Substantia nigra (tissue), 51 donors: ENCODE measurements at places on chromosomes 1 and 21.

- no peak for DNase-seq
These were observed 171.0 kb downstream of the EIF4G3 start for GRCh38 chr1:21005466-21006239.

DNA sequence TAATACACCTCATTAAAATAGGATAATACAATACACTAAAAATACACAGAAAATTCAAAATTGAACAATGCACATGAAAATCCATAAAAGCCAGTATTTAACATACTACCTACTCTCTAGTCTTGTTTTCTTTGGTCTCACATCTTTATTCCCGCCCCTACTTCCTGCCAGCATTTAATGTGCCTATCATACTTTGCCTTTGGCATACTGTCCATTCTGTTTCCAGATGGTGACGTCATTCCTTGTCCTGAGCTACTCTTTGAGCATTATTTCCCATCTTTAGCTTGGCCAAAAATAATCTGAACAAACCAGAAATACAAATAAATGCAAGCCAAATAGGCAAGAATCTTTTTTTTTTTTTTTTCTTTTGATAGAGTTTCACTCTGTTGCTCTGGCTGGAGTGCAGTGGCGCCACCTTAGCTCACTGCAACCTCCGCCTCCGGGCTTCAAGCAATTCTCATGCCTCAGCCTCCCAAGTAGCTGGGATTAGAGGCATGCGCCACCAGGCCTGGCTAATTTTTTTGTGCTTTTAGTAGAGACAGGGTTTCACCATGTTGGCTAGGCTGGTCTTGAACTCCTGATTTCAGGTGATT, 4.4 kb downstream of the HFM1 start:
- no peak for DNase-seq

GRCh38 chr1:103529746-103530145, 4.2 kb downstream of the RNPC3 start:
- no peak for DNase-seq

- DNase-seq, result no peak
These were observed 473.3 kb upstream of the PLXNA2 start for GRCh38 chr1:208717525-208717924.

- DNase-seq, result peak; percentile 44
These were observed at the start of gene BCAN for GRCh38 chr1:156641761-156642264. Gene BCAN, plus strand, starts transcription at chr1:156642117. Its CDS starts 3,938 bp downstream, at chr1:156646055.

DNA sequence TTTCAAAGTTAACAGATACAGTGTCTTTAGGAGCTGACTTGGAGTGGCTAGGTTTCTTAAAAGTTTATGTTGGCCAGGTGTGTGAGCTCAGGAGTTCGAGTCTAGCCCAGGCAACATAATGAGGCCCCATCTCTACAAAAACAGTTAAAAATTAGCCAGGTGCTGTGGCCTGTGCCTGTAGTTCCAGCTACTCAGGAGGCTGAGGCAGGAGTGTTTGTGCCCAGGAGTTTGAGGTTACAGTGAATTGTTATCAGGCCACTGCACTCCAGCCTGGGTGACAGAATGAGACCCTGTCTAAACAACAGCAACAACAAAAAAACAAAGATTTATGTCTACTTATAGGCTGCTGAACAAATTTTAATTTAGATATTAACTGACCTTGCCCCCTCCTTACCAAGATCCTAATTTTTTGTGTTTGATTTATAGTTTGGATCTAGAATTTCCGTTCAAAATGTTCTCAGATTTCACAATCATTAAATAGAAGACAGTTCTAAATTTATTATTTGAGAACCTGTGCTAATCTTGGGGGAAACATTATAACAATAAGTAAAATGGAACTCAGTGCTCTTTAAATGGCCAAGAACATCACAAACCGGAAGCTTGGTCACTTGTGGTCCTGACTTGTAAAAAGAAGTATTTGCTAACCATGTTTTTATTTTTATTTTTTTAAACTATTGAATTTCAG, 67.8 kb downstream of the POU2F1 start:
- no peak for DNase-seq

DNA sequence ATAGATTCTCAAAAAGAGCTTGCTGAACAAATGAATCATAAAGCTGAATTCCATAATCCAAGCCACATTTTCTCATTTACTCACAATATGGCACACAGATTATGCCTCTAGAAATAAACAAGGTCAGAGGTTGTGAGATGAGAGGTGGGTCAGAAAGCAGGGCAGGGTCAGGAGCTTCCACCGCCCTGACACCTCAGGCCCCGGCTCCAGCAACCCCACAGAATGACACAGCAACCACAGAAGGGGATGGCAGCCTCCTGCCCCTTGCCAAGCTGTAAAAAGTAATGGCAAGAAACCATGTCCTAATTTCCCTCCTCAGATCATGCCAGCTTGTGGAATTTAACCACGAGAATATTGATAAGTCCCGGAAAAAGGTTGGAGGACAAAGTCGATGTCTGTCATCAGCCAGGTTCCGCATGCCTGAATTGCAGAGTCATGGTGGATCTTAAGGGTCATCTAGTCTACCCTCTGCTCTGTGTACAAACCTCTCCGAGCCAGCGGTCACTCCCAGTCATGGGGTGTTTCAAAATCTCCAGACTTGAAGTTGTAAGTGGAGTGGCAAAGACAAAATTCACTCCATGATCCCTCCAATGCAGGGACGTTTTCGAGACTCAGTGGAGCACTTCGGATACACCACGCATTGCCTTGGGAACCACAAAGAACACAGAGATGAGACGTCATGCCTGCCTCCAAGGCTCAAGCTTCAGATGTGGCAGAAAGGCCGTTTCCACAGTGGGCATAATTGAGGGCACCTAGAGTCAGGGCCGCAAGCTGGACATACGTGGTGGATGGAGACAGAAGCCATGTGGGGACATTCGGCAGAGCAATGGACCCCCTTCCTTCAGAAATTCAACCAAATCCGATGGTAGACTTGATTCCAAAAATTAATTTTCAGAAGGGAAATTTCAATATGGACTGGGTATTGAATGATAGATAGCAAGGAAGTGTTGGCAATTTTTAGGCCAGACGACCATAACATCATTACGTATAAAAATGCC, 254.0 kb downstream of the TOMM20 start:
- DNase-seq, result no peak

DNA sequence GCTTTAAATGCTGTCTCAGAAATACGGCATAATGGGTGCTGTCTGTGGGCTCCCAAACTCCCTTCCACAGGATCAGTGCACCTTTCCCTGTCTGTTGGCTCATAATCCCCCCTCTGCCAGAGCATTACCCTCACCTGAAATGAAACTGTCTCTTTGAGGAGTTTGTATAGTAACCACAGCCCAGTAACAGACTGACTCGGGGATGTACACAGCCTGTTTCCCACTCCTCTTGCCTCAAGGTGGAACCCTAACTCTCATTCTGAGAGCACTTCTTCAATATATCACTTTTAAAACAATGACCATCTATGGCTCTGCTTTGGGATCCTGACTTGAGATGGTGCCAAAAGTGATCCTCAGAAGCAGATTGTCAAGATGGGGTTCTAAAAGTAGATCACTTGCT, 332.5 kb downstream of the AMY1C start:
- DNase-seq, result no peak

DNA sequence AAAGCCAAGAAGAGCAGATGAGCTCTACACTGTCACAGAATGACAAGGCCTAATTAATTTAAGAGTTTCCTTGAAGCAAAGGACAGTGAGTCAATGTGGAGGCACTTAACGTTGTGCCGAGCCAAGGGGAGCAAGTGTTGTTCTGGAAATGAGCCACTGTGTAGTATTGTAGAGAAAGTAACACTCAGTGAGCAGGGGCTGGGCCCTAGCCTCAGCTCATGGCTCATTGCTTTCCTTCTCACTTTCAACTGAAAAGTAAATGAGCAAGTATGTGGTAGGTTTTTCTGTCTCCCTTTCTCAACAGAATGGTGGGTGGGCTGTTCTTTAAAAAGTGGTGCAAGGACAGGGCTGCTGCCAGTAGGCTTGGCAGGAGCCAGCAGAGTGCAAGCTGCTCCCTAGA, 11.8 kb upstream of the KIAA0040 start:
- DNase-seq, result no peak

GRCh38 chr1:36553591-36554322, 71.0 kb upstream of the CSF3R start:
- DNase-seq, result no peak

DNA sequence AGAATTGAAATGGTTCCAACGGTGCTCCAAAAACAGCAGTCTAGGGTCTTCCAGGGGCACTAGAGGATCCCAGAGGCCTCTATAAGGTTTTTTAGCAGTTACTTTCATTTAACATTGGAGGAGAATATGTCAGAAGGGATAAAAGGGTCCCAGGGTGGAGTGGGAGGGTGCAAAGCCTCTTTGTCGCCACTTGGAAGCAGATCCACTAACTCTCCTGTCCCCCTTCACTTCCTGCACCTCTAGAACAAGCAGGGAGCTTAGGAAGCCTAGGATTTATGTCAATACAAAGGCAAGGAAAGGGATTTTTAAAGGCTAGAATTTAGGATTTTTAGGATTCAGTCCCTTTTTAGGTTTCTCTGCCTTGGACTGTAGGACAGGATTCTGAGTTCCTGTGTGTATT, 8.3 kb downstream of the PCP4L1 start:
- DNase-seq, result no peak

- DNase-seq, result no peak
These were observed 42.2 kb upstream of the KCNE1 start for GRCh38 chr21:34554227-34554626.

DNA sequence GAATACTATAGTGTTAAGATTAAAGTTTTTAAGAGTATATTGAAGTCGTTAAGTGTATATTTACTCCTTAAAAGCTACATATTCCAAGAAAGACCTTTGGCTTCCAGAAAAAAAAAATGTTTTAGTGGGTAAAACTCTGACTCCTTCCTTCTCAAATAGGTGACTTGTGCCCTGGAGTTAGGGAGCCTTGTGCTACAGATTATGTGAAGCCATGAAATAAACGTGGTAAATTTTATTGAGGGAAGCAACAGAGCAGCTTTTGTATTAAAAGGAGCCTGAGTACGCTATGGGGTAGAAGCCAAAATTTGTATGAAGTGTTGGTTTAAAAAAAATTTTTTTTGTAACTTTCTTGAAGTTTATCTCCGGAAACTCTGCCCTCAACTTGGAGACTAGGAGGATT, 994 bp downstream of the RO60 start:
- DNase-seq, result no peak

GRCh38 chr1:156491151-156491949, 9.2 kb downstream of the MEF2D start:
- no peak for DNase-seq

- no peak for DNase-seq
These were observed 173.8 kb downstream of the ETS2 start for GRCh38 chr21:38979271-38980121.

DNA sequence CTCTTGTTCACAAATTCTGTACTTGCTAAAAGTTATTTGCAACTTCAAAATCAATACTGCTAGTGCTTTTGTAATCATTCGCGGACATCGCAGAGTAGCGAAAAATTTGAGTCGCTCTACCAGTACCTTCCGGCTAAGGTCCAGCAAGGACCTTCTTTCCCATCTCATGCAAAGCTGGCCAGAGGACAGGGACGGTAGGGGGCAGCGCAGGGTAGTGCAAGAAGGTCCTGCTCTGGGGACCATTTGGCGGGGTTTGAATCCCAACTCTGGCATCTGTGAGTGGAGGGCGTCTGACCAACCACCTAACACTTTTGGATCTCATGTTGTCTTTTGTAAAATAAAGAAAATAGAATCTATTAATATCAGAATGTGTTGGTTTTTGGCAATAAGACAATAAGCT, 258.3 kb downstream of the SPATA17 start:
- no peak for DNase-seq

- DNase-seq, result no peak
These were observed 1.6 kb downstream of the EPS15 start for GRCh38 chr1:51517361-51518032.

DNA sequence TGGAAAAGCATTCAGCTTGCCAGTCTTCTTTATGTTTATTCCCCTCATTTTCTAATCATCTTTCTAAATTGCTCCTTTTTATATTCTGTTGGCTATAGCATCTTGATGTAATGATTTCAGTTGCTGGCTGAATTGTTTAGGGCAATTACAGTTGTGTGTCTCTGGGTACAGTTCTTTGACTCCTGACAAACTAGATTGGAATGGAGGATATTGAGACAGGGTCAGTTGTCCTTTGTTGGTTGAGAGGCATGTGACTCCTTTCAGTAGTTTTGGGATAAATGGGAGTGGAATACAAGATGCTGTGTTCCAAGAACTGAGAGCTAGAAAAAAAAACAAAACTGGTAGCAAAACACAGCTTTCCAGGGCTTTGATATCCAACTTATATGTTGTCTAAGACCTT, 1.5 kb downstream of the CENPF start:
- DNase-seq, result no peak

DNA sequence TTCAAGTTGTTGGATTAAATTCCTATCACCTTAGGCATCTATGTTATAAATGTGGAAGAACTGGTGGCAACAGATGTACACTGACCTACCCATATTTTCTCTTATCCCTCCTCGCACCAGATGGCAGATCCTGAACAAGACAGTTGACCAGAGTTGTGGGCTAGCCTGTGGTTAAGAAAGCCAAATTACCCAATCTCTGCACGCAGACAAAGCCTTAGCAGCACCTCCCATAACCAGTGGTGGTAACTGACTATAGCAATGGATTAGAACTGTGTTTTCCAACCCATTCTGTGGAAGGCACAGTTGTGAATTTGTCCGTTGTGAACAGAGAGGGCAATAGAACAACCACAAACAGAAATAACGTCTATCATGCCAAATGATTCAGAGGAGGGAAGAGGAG, 20.6 kb downstream of the ABCB10 start:
- no peak for DNase-seq

DNA sequence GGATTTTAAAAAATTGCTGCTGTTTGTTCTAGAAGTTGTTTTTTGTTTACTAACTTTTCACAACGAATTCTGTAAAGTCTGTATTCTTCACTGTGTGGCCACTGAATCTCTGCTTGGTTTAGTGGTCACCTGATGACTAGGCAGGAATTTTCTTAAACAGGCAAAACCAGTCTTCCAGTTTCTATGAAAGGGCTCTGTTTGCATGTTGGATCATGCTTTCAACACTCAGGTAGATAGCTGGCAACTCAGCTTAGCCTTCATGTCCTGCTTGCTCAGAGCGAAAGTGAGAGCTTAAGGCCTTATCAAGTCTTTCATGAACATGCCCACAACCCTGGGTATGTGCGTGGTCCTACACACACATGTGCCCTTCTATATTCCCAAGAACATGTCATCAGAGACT, 52.4 kb upstream of the CCDC190 start:
- DNase-seq, result no peak

- no peak for DNase-seq
These were observed 27.1 kb downstream of the CFAP57 start for GRCh38 chr1:43199093-43199726.

DNA sequence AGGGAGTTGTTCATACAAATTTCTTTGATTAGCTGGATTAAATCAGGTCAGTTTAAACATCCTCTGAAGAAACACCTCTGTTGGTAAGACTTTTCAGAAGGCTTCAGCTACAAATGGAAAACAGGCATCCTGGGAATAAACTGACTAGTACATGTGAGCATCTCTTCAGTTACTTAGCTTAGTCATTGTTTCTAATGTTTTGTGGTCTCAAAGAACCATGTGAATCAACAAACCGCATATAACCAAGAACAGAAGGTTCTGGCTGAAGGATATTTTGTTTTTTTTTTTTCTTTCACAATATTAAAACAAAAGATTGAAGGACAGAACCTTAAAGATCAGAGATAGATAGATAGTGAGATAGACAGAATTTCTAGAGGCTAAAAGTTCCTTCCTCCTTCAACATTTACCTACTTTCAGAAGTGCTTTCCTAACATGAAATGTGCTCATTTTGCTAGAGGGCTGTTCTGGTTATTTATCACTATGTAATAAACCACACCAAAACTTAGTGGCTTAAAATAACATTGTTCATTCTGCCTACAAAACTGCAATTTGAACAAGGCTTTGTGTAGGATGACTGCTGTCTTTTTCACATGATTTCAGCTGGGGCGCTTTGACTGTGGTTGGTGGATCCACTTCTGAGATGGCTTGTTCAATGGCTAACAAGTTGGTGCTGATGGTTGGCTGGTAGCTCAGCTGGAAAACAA, 119.8 kb upstream of the PTGFR start:
- DNase-seq, result no peak
